ENCODE measurements at places on chromosomes 1 and 21.

DNA sequence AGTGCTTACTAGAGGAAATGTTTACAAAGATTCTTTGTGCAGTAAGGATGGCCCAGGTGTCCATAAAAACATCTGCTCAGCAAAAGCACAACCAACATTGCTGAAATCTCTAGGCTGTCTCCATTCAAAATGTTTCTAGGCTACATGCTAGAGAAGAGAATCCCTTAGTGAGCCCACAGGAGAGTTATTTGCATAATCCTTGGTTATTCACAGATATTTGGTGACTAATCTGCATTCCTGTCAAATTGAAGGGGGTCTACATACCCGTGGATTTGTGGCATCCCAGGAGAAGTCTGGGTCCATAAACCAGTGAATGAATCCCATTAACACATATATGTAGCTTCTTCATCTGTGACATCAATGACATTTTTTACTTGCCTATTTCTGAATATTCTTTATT lies 261.3 kb upstream of the ESRRG start:
- no peak for DNase-seq

DNA sequence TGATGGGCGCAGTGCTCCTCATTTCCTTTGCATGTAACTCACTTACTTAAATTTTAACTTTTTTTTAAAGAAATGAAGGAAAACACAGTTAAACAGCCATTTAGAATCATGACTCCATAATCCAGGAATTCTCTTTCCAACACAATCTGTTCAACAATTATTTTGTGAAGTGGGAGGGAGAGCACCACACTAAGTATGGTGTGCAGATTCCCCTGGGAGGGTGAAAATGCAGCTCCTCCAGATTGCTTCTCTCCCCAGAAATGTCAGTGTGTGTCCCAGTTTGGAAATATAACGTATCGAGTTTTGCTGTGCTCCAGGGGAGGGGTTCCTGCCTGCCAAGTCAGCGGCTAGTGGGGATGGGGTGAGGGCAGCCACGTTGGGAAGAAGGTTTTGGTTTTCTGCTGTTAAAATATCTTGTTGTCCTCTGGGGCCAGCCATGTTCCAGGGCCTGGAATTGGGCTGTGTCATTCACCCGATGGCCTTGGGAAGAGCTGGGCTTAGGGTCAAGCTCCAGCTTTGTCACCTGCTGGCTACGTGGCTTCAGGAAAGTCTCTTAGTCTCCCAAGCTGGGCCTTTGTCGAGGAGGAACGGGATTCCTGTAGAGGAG lies 17.3 kb upstream of the DISP3 start:
- no peak for DNase-seq

DNA sequence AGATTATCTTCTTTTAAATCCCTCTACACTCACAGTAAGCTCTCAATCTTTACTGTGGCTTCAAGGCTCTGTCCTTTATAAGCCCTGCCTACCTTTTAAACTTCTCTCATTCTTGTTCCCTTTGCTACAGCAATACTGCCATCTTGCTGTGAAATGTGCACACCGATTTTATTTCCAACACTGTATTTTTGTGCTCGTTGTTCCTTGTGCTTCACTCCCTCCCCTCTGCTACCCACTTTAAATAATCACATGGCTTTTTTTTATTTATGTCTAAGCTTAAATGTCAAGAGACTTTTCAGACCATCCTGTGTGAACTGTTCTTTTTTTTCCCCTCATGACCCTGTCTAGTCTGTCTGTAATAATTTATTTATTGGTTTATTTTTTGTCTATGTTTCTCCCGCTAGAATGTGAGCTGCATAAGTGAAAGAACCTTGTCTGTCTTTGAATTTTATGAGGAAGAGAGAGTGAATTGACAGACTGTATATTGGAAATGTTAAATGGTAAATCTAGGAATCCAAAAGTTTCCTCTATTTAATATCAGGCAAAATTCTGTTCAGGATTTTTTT lies 45.7 kb downstream of the ABCD3 start:
- DNase-seq = peak; percentile 21

DNA sequence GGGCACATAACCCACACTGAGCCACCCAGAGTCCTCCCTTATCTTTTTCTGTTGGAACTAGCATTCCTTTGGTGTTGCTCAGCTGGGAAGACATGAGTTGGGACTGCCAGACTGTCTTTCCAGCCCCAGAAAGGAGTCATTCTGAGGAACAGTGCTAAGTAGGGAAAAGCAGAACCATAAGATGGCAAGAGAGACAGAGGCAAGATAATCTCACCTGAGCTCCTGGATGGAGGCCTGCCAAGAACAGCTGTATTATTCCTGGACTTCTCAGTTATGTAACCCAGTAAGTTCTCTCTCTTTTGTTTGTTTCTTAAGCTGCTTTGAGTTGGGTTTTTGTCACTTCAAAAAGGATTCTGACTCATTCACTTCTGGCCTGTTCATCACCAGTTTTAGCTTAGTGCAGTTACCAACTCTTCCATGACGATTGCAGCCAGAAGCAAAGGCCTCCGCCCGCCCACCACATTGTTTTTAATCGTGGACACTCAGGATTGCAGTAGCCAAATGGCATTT lies 134.4 kb downstream of the OMA1 start:
- DNase-seq = no peak

GRCh38 chr1:193348769-193349535 lies 162.5 kb upstream of the B3GALT2 start:
- no peak for DNase-seq

DNA sequence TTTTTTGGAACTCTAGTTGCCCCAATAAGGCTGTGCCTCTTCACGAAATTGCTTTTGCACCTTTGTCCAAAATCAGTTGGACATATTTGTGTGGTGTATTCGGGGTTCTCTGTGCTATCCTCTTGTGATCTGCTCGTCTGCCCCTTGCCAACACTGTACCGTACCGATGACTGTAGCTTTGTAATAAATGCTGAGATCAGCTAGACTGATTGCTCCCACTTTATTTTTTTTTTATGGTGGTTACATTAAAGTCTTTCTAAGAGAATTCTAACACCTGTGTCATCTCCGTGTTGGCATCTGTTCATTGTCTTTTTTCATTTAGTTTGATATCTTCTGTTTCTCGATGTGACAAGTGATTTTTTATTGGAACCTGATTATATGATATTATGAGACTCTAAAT lies 94.1 kb downstream of the ADARB1 start:
- DNase-seq = no peak

- DNase-seq = no peak
Measured at GRCh38 chr1:56180520-56181190, 398.7 kb downstream of the PLPP3 start.

- DNase-seq = peak; percentile 16
Measured at GRCh38 chr1:59879574-59879973, 47.0 kb downstream of the CYP2J2 start.

GRCh38 chr1:32464191-32464715 lies 619 bp upstream of the ZBTB8B start:
- DNase-seq = no peak

DNA sequence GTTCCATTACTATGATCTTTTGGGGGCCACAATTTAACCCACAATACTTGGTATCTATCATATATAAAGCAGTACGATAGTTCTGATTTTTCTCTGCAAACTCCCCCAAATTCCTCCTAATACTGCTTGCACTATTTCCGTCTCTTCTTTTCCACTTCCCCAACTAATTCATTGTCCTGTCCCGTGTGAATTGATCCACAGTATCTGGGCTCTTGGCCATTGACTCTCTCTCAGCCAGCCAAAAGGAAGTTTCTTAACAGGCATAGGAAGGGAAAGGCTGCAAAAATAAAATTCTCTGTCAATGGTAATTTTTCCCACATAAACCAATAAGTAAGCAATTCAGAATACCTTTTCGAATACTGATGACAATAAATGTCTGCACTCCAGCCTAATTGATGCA lies 91.7 kb upstream of the DSCAM start:
- no peak for DNase-seq

GRCh38 chr1:52645261-52645660 lies 12.3 kb downstream of the SHISAL2A start:
- DNase-seq = no peak

GRCh38 chr1:99917214-99917613 lies 52.6 kb upstream of the SLC35A3 start:
- DNase-seq = no peak

GRCh38 chr1:47230692-47231300 lies 1.2 kb downstream of the TAL1 start:
- no peak for DNase-seq

- DNase-seq = no peak
Measured at GRCh38 chr1:100344774-100345173, 7.5 kb upstream of the CDC14A start.
